Activated T-helper 1 cell treated with anti-CD3 and anti-CD28 coated beads, Interleukin-12 subunit alpha, Interleukin-12 subunit beta, Interleukin-2, Interleukin-4 antibody, amounts not matched to agents 30 ng/mL and 10 ng/mL and 1 ng/mL, durations not matched to agents 14 hours and 24 hours and 36 hours (primary cell): ENCODE measurements at places on chromosomes 3 and 15. TPM values are rescaled to one million over a fixed set of nuclear protein-coding genes. Genes with fewer than 3 reads are reported as not detected.

The SERINC4 gene
- total RNA-seq = 0.39 and 0.41 TPM in 2 replicates

The GRAMD2A gene
- total RNA-seq = 0.21 TPM in 1 of 2 replicates, not detected in the other

DNA sequence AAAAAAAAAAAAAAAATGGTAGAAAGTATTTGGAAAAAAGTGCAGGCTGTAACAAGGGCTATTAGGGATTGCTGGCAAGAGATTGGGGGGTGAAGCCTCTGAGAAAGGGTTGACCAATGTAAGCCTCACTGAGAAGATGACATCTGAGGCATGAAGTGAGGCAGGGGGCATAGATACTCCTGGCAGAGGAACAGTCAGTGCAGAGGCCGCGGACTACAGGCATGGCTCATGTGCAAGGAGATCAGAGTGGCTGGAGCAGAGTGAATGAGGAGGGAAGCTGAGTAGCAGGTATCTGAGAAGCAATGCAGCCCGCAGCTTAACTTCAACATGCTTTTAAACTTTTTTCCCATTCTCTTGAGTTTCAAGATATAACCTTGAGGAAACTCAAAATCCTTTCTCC lies 5.4 kb downstream of the FBXL22 start:
- no peak for DNase-seq

The C3orf80 gene
- total RNA-seq = 0.18 and 0.42 TPM in 2 replicates

The LRTM1 gene
- total RNA-seq = not detected in 2 replicates

The SLC2A2 gene
- not detected in 2 replicates for total RNA-seq

DNA sequence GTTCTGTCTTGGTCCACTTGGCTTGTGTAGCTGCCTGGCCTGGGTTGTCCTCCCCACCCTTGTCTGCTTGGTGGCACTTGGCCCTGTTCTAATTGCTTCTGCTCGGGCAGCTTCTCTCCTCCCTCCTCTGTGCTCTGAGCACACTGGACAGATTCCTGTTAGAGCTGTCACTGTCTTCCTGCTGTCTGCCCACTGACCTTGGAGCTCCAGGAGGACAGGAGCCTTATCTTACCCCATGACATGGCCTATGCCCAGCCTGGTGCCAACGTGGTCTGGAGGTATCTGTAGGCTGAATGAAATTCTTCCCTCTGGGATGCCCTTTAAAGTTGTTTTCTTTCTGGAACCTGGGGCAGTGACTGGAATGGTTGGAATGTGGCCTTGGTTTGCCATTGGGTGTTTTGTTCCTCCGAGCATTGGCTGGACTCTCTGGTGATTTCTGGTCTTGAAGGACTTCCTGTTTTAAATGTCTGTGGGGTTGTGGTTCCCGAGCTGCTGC lies 94.1 kb downstream of the FAM43A start:
- DNase-seq = no peak

DNA sequence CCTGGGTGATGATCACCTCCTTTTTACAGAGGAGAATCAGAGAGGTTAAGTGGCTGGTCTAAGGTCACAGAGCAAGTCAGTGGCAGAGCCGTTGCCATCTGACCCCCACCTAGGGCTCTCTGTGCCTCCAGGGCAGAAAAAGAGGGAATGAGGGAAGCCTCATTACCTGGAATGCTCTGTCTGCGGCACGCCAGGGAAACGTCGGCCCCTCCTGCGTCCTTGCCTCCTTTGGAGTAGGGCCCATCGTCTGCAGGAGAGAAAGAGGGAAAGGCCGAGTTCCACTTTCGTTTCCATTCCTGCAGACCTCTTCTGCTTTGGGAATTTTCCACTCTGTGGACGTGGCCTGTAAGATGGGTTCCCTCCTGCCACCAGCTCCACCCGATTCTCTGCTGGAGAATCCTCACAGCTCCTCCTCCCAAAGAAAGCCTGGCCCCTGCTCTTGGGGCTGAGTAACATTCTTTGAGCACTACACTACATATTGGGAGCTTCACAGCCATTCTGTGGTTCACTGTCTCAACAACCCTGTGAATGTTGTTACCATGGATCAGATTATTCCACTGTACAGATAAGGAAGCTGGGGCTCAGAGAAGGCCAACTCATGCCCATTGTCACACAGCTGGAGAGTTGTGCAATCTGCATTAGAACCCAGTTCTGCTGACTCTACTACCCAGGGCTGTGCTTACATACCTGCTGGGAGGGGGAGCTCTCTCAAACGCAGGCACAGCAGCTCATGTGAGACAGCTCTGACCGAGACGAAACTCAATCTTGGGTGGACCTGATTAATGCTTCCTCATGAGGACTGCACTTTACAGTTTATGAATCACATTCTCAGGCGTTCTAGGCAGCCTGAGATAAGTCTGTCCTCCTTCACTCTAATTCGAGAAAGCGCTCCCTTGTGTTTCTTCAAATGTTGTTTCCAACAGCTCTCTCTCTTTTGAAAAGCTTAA lies 14.2 kb downstream of the GRIP2 start:
- DNase-seq = no peak

GRCh38 chr15:99717161-99718009 lies 15.9 kb downstream of the LYSMD4 start:
- DNase-seq = no peak
